ENCODE measurements at places on chromosomes 1 and 21.

DNA sequence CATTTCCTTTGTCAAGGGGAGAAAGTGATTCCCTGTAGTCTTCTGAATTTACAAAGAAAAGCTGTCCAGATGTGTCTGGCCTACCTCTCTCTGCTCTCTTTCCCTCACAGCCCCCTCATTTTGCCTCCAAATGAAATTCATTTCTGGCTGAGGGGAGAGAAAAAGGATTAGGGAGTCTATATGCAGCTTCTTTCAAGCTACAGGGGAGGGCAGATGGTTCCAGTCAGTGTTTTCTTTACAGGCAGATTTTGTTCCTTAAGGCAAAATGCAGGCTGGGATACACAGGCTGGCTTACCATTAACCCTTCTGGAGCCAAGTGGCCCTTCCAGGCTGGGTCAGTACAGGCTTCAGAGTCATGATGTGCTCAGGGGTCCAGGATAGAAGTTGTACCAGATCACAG, 198.1 kb upstream of the USP24 start:
- no peak for DNase-seq

GRCh38 chr1:54627196-54627595, 3.9 kb upstream of the FAM151A start:
- no peak for DNase-seq

DNA sequence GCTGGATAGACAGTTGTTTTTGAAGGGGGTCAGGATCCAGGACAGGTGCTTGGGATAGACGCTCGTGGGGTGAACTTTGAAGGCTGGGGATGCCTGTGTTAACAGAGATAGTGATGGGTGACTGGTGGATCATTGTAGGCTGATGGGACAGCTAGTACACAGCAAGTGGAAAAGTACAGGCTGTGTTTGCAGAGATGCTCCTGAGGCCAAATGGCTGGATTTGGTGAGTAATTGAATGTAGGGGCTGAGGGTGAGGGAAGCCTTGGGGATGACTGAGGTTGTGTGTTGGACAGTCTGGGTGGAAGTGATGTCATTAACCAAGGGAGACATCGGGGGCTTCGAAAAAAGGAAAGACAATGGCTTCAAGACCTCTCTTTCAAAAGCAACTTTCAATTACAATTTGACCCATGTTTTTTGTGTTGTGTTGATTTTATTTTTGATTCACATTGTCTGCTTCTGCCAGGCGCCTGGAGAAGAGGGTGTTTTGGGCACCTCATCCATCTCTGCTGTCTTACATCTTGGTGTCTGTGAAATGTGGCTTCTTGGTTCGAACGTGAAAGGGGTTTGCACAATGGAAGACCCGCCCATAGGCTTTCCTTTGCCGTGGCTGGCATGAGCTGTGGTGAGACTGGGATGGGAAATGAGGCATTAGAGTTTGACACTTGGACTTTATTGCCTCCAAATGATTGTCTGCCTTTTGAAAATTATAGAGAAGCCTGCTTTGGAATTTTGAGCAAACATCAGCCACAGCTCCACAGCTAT, 147.5 kb downstream of the FOXD2 start:
- no peak for DNase-seq

GRCh38 chr1:110176299-110176956, 26.1 kb downstream of the SLC6A17 start:
- DNase-seq: peak; percentile 91

GRCh38 chr1:216483672-216484401, 60.6 kb upstream of the USH2A start:
- no peak for DNase-seq

DNA sequence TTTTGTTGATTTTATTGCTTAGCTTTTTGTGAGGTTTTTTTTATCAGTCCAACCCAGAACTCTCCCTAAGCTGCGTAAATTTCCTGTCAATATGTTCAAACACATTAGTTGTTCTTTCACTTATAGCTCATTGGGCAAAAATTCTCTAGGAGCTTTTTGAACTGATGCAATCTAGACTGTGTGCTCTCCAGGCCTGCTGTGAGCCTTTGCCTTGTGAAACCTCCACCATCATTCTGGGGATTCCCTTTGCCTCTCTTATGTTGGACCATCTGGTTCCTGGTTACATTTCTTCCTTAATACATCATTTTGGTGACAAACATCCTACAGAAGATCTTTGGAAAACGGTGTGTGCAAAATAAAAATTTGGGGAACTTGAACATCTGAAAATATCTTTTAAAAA, 247.2 kb downstream of the LRRC7 start:
- DNase-seq: no peak

GRCh38 chr1:116686723-116687352, 19.3 kb upstream of the IGSF3 start:
- DNase-seq: no peak

Data from NCI-H345 (cell line).